Kidney (tissue), 22 donors: ENCODE measurements at places on chromosomes 5 and 9. TPM values are rescaled to one million over a fixed set of nuclear protein-coding genes. Genes with fewer than 3 reads are reported as not detected.

The KIF4B gene
- polyA plus RNA-seq: not detected

The OR1J2 gene
- not detected for polyA plus RNA-seq

The IL9 gene
- not detected for polyA plus RNA-seq

The PCDH12 gene
- 7.4 TPM for polyA plus RNA-seq

The INSYN2B gene
- polyA plus RNA-seq: not detected

The PCDHGA9 gene
- 0.54 TPM for polyA plus RNA-seq

The CD14 gene
- polyA plus RNA-seq: 43.8 TPM

The ADAMTS19 gene
- polyA plus RNA-seq: 0.73 TPM

The KIF27 gene
- 1.5 TPM for polyA plus RNA-seq

The RAI14 gene
- polyA plus RNA-seq: 13.2 TPM
